ENCODE measurements at places on chromosomes 3 and 15.

- no peak for DNase-seq
Measured at GRCh38 chr3:99012051-99012450, 110.6 kb upstream of the DCBLD2 start.

DNA sequence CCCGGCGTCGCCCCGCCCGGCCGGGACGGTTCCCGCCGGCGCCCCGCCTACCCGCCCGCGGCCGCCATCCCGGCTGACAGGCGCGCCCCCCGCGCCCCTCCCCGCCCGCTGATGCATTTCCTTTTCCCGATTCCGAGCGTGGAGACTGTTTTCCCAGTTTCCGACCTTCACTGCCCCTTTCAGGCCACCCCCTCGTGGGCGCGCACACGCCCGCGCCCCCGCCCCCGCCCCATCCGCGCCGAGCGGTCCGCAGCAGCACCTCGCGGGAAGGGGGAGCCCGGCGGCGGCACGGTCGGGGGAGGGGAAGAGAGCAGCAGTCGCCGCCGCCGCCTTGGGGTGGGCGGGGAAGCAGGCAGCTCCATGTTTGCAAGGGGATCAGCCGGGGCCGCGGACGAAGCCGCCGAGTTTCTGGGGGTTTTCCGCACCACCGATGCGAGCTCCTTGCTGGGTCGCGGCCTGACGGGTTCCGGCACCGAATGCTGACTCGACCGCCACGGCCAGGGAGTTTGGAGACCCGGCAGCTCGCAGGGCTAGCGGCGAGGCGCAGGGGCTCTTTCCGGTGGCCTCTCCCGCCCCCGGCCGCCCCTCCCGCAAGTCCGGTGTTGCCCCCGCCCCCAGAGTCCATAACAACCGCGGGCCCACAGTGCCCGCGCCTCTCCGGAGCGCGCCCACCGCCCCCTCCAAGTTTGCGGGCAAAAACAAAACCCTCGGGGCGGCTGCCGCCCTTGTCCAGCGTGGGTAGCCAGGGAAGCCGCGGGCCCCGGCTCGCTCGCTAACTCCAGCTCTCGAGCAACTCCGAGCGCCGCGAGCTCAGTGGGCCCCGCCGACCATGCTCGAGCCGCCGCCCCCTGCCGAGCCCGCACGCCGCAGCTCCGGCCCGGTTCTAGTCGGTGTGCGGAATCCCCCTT, 3.2 kb upstream of the SIN3A start:
- DNase-seq: peak; percentile 79

DNA sequence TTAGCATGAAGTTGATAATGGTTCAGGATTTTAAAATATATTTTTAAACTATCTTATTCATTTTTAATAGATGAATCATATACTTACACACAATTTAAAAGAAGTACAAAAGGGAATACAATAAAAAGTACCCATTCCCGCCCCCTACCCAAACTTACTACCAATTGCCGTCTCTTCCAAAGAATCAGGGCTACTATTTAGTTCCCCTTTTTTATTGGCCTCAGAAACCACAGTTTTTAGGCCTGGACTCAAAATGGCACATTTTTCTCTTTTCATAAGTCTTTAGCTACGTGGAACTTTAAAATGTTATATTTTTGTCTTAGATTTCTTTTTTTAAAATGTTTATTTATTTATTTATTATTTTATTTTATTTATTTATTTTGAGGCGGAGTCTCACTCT, 18.0 kb downstream of the LRRK1 start:
- DNase-seq: no peak

- DNase-seq: no peak
Measured at GRCh38 chr3:48674505-48674904, 11.2 kb downstream of the NCKIPSD start.

GRCh38 chr3:162130582-162130981, 634.0 kb downstream of the OTOL1 start:
- DNase-seq: no peak

DNA sequence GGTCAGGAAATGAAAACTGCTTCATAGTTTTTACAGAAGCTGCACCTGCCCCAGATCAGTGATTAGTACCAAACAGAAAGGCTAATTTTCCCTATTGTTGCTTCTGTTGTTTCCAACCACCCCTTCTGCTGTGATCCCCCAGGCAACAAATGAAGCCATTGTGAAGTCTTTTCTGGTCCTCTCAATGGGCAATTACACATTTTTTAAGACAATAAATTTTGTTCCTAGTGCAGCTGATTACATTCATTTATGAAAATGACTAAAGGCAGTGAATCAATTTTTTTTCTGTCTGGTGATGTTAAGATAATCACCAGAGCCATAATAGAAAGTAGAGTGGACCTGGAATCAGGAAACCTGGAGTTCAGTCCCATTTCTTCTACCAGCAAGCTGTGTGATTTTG, 32.7 kb downstream of the GLDN start:
- DNase-seq: no peak

All from effector CD4-positive, alpha-beta T cell (primary cell).